ENCODE measurements at places on chromosomes 4 and X. TPM values are rescaled to one million over a fixed set of nuclear protein-coding genes. Genes with fewer than 3 reads are reported as not detected.

- no peak for DNase-seq
Measured at GRCh38 chr4:79250887-79251286, 75.0 kb downstream of the NAA11 start.

GRCh38 chr4:100369871-100370270, 148.0 kb downstream of the EMCN start:
- DNase-seq = no peak

DNA sequence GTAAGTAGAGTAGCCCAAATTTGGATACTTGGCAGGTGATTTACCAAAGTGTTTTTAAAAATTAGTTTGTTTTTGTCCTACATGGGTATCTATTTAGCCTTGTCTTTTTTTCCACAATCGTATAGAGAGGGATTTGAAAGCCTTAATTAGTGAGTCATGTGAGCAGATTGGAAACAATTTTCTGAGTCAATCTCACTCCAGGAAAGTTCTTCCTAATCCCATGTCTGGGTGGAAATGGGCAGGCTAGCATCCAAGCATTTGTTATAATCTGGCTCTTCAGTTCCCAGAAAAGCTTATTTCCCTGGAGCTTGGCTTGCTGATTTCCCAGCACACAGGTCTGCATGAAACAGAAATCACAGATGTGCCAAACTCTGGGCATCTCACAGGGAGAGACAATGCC, 426.9 kb upstream of the BOD1L1 start:
- DNase-seq = no peak

DNA sequence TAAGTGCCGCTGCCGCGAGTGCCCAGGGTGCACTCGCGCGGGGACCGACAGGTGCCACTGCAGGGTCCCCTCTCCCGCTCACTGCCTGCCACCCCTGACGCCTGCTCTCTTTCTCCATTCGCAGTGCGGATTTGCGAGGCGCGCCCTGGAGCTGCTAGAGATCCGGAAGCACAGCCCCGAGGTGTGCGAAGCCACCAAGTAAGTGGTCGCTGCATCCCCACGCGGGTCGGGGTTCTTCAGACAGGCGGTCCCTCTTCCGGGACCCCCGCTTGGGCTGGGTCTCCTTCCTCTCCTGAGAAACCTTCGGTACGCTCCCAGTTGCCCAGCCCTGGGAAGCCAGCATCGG, 547 bp downstream of the GUCY1A1 start:
- peak; percentile 71 for DNase-seq

- no peak for DNase-seq
Measured at GRCh38 chr4:80592950-80593349, 257.4 kb downstream of the CFAP299 start.

DNA sequence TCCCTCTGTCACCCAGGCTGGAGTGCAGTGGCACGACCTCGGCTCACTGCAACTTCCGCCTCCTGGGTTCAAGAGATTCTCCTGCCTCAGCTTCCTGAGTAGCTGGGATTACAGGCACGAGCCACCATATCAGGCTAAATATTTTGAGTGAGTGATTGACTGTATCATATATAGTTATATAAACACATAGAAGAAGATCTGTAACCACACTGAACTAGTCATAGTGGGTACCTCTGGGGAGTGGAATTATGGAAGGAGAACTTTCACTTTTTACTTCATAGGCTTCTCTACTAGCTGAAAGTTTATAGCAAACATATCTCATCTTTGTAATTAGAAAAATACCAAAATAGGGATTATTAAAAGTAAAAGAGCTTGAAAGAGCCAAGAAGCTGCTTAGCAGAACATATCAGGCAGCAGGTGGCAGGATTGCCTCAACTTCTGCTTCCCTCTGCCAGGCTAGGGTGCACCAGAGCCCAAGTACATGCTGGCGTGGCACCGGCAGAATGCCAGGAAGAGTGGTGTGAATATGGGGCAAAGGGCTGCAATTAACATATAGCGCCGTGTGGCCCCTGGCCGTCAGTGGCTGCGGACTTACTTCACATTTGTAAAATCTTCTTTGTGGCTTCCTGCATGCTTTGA, 39.5 kb upstream of the CD40LG start:
- DNase-seq = peak; percentile 49

DNA sequence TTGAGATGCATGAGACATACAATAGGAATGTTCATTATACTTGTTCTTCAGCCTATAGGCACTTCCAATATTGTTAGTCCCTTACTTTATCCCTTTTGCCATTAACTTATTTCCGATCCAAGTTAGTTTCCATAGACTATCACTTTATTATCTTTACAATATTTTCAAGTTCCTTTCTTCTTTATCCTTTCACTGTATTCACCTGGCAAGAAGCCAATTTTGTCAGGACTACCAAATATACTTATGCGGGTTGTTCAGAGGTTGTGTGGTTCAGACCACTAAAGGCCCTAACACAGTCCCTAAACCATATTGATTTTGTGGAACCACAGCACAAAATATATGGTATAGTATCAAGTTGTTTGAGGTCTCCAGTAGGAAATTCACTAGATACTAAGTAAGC, 245.0 kb upstream of the HTR2C start:
- DNase-seq = no peak

GRCh38 chr4:53734182-53734581, 142.9 kb upstream of the LNX1 start:
- DNase-seq = no peak

DNA sequence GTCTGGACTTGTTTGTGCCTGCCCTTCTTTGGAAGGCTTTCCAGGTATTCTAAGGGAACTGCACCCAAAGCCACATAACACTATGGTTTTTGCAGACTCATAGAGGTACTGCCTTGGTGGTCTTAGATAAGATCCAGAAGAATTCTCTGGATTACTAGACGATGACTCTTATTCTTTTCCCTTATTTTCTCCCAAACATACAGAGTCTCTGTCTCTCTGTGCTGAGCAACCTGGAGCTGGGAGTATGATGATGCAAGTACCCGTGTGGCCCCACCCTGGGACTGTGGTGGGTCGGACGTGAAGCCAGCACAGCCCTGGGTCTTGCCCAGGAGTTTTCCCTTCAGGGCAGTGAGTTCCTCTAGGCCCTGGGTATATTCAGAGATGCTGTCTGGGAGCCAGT, 1342.4 kb upstream of the TENM3 start:
- no peak for DNase-seq

GRCh38 chr4:122777846-122778673, 45.6 kb downstream of the BBS12 start:
- DNase-seq = no peak

- DNase-seq = no peak
Measured at GRCh38 chrX:56797574-56798338, 68.7 kb downstream of the NBDY start.

DNA sequence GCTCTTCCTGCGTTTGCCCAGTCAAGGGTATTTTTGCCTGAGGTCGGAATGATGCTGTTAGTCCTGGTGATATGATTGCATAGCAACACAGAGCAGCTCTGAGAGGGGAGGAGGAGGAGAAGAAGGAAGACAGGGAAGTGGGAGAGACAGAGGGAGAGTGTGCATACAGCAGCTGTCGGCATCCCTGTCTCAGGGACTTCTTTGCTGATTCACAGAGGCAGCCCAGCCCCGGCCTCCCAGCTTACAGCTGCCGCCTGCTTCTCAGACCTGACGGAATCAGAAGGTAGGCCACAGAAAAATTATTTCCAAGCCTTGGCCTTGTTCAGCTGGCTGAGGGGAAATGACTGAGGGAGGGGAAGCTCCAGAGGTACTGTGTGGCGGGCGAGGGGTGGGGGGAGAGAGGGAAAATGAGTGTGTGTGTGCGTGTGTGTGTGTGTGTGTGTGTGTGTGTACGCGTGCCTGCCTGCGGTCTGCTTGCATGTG, 319 bp downstream of the DRP2 start:
- no peak for DNase-seq

DNA sequence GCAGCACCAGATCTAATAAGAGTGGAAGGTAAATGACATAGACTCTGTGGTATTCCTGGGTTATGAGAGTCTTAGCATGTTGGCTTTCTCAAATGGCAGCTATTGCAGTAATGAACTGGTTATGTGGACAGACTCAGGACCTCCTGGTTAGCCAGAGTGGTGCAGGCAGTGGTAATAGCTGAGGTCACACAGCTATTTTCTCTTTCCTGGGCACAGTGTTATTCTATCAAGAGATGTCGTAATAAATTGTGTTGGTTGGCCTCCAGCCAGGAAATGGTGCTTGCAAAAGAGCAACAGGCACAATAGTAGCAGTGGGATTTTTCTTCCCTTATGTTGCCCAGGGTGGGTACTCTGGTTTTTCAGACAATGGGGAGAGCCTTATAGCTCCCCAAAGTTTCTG, 279.2 kb upstream of the FGF16 start:
- no peak for DNase-seq

DNA sequence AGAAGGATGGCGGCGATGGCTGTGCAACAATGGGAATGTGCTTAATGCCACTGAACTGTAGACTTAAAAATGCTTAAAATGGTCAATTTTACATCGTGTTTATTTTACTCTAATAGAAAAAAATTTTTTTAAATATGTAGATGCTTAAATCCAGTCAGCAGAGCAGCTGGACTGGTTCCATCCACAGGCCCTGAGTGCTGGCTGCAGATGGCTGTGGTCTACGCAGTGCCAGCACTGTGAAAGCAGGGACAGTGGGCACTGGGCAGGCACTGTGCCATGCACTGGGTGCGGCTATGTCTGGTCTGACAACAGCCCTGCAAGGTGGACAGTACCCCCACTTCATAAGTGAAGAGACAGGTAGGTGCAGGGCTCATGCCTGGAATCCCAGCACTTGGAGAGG, 175.2 kb downstream of the AFAP1 start:
- DNase-seq = peak; percentile 28

DNA sequence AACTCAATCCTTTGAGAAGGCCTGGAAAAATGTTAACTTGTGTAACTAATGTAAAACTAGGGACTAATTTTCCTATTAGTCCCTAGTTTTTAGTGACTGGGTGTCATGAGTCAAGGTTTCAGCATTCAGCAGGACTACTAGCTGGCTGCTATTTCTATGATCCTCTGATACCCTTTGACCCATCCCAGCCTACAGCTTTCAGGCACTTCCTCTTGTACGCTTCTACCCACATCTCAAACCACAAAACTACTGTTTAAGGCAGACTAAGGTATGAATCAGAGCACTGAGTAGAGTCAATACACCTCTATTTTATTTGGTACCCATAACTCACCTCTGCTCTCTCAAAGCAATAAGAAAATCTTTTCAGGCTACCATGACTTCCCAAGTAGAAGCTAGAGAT, 809.6 kb downstream of the PDHA2 start:
- DNase-seq = no peak

GRCh38 chrX:1283741-1284140, 15.1 kb downstream of the CSF2RA start:
- DNase-seq = no peak

DNA sequence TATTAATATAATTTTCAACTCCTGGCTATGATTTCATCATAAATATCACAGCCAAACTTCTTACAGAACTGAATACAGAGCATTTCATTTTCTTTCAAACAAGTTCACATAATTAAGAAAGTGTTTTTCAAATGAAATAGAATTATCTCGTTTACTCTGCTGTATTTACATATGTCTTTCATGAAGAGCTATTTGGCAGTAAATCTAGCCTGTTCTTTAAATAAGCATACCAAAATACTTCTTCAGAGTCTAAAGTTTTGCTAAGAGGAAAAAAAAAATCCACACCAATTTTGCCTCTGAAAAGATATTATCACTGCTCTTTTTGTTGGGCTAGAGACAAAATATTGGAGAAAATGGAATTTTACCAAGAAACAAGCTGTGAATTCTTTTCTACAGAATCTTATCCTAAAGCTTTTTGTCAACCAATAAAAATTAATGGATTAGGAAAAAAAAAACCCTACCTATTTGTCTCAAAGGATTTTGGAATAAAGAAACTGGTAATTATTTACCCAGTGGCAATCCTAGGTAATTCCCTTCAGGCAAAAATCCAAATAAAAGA, 287.9 kb upstream of the NR3C2 start:
- no peak for DNase-seq

Gene FGF2
- total RNA-seq = 5.2 TPM

Gene STEEP1
- total RNA-seq = 16.0 TPM

Gene PPEF2
- total RNA-seq = not detected

Gene KLHL4
- total RNA-seq = 0.92 TPM

Gene STOX2
- 10.6 TPM for total RNA-seq

Gene ZNF41
- total RNA-seq = 12.8 TPM

Gene GBA3
- not detected for total RNA-seq

Gene REELD1
- total RNA-seq = not detected

Gene AMOT
- 7.5 TPM for total RNA-seq

Gene MSX1
- total RNA-seq = 4.1 TPM

Gene TCEANC
- total RNA-seq = 5.9 TPM

Gene SPANXA2
- not detected for total RNA-seq
